ENCODE measurements at places on chromosomes 5 and 9.

DNA sequence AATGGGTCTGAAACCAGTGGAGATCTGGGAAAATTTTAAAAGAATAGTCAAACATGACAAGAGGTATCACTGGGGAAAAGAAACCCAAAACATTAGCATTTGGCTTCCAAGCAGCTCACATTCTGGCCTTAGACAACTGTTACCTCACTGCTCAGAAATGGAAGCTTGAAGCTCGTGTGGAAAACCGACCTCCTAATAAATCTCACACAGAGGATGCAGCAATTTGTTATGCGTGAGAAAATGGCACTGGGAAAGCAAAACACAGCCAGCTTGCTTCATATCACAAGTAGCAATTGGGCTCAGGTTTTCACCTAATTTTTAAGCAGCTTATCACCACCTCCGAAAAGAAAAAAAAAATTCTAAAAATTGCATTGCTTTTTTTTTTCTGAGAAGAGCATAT, 103.3 kb upstream of the TAS2R1 start:
- DNase-seq: peak; percentile 36

- DNase-seq: no peak
Observed at GRCh38 chr9:113397203-113397631, 3.9 kb downstream of the ALAD start.

DNA sequence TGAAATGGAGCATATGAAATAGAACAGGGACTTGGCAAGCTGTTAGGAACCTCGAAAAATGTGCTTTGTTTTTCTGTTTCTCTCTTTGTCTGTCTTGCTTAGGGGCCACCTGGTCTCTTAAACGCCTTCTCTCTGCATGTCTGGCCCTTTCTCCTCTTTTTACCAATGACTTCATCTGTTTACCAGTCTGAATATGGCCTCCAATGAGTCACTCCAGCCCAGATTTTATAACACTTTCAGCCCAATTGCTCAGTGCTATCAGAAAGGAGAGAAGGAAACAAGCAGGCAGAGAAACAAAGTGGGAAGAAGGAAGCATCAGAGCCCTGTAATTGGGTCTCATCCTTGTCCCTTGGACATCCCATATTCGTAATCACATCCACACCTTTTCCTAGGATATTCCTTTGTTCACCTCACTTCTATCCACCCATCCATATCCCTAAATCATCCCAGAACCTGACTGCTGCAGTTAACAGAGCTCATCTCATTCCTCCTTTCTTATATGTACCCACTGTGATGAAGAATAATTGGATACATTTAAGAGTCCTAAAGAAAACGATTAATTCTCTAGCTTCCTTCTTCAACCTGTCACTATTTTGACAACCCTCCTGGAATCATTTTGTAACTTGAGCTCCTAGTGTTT, 151.8 kb upstream of the GPR151 start:
- no peak for DNase-seq

- DNase-seq: no peak
Observed at GRCh38 chr9:6960777-6961176, 203.0 kb downstream of the KDM4C start.

Data from GM03348 (cell line).